Progenitor cell of endocrine pancreas (in vitro differentiated cells): ENCODE measurements at places on chromosomes 5 and 9. TPM values are rescaled to one million over a fixed set of nuclear protein-coding genes. Genes with fewer than 3 reads are reported as not detected.

DOK3 gene
- 11.6 and 13.7 TPM in 2 replicates for total RNA-seq

GABRA1 gene
- total RNA-seq = 0.19 TPM in 1 of 2 replicates, not detected in the other

ITGA2 gene
- 5.1 and 6.6 TPM in 2 replicates for total RNA-seq

CHSY3 gene
- total RNA-seq = 0.84 and 1.3 TPM in 2 replicates

ASS1 gene
- 6.5 and 7.7 TPM in 2 replicates for total RNA-seq

NUTM2G gene
- not detected in 2 replicates for total RNA-seq

GRCh38 chr5:79236362-79236969 lies 535 bp downstream of the JMY start:
- no peaks in the 10 kb centered on the region for H3K36me3 ChIP-seq
- no peaks in the 10 kb centered on the region for H3K27me3 ChIP-seq
- H3K27ac ChIP-seq = peak overlapping the region; percentile 97

- H3K27me3 ChIP-seq = no peaks in the 10 kb centered on the region
- no peak overlapping the region for H3K4me3 ChIP-seq
- no peak overlapping the region for H3K27ac ChIP-seq
- no peak for DNase-seq
- H3K36me3 ChIP-seq = peaks cover 9% of the 10 kb centered on the region
- peaks cover 3% of the 10 kb centered on the region for H3K4me1 ChIP-seq
Measured at GRCh38 chr9:72187121-72187695, 38.0 kb downstream of the GDA start.

DNA sequence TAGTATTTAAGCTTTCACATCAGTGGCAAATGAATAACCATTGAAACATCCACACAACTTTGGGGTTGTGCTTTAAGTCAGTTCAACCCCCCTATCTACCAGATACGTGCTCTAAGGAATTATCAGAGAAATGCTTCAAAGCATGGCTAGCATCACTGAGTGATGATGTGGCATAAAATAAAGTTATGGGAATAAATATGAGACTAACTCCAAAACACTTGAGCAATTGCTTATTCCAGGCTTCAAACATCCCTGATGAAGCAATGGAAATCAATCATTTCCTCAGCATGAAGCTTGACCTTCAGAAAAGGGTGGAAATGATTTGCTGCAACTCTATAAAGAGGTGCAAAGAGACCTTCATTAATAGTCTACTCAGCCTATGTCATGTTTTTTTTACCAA lies 292.0 kb upstream of the SMC2 start:
- no peak overlapping the region for H3K27ac ChIP-seq
- no peak overlapping the region for H3K4me3 ChIP-seq
- H3K27me3 ChIP-seq = no peaks in the 10 kb centered on the region
- H3K36me3 ChIP-seq = no peaks in the 10 kb centered on the region

DNA sequence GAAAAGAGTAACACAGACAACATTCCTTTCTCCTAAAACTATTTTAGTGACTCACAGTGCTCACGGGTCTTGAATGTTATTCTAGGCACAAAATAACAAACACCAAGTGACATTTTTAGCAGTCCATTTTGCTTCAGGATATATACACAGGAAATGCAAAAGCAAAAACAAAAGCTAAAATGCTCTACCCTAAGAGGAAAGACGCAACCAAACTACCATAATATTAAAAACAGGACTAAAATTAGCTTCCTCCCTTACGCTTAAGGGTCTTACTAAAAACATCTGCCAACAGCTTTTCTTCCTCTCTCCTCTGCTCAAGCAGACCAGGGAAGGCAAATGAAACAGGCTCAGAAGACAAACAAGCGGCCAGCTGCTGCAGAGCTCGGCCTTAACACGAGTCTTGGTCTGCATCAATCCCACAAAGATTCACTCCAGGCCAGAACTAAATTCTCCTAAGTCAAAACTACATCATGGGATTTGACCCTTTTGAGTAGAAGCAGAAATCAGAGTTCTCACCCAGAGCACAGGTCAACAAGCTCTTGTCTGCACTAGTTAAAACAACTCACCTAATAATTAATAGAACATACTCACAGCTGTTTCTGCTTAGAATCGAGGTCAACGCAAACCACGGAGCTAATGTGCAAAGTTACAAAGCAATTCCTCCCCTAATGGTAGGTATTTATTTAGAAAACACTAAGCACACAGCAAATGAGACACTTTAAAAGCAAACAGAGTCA lies 62.3 kb downstream of the RAPGEF1 start:
- peaks cover 38% of the 10 kb centered on the region for H3K4me1 ChIP-seq
- H3K27ac ChIP-seq = peak overlapping the region; percentile 94
- no peaks in the 10 kb centered on the region for H3K27me3 ChIP-seq
- no peak for DNase-seq
- no peak overlapping the region for H3K4me3 ChIP-seq

GRCh38 chr5:91189480-91190313 lies 193.4 kb downstream of the ARRDC3 start:
- DNase-seq = no peak
- no peak overlapping the region for H3K4me3 ChIP-seq
- no peaks in the 10 kb centered on the region for H3K36me3 ChIP-seq
- no peaks in the 10 kb centered on the region for H3K27me3 ChIP-seq
- H3K27ac ChIP-seq = no peak overlapping the region

DNA sequence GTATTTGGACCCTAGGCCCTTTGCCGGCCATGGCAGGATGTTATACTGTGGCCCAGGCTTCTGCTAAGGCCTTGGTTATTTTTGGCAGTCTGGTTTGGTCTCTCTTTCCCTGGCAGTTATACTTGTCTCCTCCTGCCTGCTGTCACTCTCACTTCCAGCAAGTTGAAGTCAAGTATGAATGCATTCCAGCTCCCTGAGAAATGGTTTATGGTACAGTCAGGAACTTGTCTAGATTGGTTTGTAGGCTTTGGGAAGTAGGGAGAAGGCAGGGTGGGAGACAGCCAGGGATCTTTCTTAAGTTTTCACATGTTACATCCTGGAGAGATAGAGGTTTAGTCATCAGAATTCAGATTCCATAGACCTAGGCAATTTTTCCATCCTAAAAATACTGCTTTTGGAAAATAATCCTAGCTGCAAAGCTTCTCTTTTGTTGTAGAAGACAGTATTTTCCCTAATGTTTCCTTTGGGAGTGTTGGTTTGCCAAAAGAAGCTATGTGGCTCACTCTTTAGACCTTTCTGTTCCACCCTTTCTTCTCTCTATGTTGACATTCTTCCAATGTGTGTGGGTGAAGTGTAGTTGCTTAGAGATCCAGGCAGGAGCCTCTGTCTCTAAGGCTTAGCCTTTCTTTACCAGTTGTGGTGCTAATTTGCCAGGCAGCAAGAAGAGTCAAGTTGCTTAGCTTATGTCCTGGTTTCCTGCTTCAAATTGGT lies 2.5 kb upstream of the KDM3B start:
- peak overlapping the region; percentile 49 for H3K4me3 ChIP-seq
- peak overlapping the region; percentile 71 for H3K27ac ChIP-seq
- no peaks in the 10 kb centered on the region for H3K27me3 ChIP-seq
- peaks cover 11% of the 10 kb centered on the region for H3K4me1 ChIP-seq
- H3K36me3 ChIP-seq = peaks cover 41% of the 10 kb centered on the region

GRCh38 chr9:25678147-25678666 lies at the start of gene TUSC1:
TSS of gene TUSC1 (minus strand) at chr9:25678444. CDS start at chr9:25678312, 132 bp downstream.
- H3K4me1 ChIP-seq = no peaks in the 10 kb centered on the region
- H3K27ac ChIP-seq = no peak within 1 kb of the TSS
- no peaks in the 10 kb centered on the region for H3K27me3 ChIP-seq
- H3K4me3 ChIP-seq = no peak within 1 kb of the TSS
- peaks cover 1% of the 10 kb centered on the region for H3K36me3 ChIP-seq

DNA sequence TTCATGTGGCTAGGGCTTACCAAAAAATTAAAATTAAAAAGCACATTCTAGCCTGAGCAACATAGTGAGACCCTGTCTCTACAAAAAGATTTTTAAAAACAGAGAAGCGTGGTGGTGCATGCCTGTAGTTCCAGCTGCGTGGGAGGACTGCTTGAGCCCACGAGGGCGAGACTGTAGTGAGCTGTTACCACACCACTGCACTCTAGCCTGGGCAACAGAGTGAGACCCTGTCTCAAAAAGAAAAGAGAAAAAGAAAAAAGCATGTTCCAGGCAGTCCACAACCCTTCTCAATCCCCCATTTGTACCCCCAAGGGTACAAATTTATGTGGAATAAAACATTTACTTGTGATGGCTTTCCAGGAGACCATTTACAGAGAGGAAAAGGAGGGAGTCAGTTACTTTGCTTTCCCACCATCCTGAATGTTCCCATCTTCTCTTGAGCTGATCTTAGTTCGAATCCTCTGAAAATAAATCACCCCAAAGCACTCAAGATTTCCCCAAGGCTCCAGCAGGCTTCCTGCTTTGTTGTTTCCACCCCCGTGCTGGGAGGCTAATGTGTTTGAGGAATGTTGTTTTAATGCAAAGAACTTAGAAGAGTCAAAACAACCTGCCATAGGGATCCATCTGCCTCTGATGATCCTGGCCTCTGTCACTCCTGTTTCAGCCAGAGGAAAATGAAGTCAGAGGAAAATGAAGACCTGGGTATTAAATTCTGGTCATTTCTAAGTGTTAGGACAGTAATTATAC lies 384.7 kb downstream of the BNC2 start:
- peaks cover 5% of the 10 kb centered on the region for H3K4me1 ChIP-seq
- DNase-seq = no peak
- H3K27me3 ChIP-seq = no peaks in the 10 kb centered on the region
- no peak overlapping the region for H3K27ac ChIP-seq

DNA sequence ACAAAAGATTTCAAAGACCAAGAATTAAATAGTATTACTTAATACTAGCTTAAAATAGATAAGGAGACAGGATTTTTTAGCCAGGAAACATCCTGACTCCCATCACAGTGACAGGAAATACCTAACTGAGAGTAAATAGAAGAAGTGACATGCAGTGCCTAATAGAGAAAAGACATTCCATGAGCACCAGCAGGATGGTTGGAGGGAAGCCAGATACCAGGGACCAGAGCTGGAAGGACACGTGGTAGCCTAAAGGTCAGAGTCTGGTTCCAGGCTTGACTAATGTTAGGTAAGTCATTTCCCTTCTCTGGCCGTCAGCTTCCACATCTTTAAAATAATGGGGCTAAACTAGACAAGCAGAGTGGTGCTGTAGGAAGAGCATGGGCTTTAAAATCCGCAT lies 41.6 kb downstream of the CDK5RAP2 start:
- peaks cover 4% of the 10 kb centered on the region for H3K4me1 ChIP-seq
- H3K4me3 ChIP-seq = no peak overlapping the region
- no peak for DNase-seq

GRCh38 chr5:178116143-178116885 lies 3.0 kb downstream of the N4BP3 start:
- no peak for DNase-seq
- no peak overlapping the region for H3K4me3 ChIP-seq
- H3K4me1 ChIP-seq = peaks cover 14% of the 10 kb centered on the region
- peak overlapping the region; percentile 49 for H3K27ac ChIP-seq
- H3K27me3 ChIP-seq = peaks cover 24% of the 10 kb centered on the region

DNA sequence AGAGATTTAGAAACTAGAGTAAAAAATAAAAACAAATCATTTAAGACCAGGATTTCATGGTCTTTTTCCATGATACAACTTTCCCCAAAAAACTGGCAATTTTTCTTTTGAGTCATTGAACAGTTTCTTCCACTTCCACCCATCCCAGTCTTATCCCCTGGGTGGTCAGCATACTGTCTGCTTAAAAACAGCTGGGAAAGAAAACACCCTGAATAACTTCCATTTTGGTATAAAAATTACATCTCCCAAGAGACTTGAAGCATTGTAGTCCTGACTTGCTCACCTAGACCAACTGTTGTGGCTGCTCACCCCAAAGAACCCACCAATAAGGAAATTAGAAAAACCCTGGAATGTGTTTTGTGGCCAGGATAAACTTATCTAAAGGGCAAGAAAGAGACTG lies 731.3 kb downstream of the NR2F1-AS1 start:
- H3K27me3 ChIP-seq = no peaks in the 10 kb centered on the region
- H3K4me3 ChIP-seq = no peak overlapping the region
- no peak for DNase-seq
- H3K36me3 ChIP-seq = no peaks in the 10 kb centered on the region
- peaks cover 3% of the 10 kb centered on the region for H3K4me1 ChIP-seq

DNA sequence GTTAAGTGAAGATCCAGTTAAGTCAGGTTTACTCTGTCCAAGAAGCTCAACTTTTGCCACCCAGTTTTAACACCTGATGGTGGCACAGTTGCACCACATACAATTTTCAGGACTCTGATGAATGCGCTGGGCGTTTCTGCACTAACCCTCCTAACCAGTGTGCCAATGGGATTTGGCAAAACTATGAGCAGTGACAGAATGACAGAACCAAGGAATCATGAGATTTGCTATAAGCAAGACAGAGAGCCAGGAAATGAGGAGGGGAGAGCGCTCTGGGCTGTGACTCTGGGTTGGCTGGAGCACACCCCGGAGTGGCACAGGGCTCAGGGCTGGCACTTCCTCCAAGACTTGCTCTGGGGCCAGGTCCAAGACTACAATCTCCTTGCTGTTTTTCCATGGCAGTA lies 84.1 kb downstream of the SH3PXD2B start:
- no peak overlapping the region for H3K4me3 ChIP-seq
- no peaks in the 10 kb centered on the region for H3K27me3 ChIP-seq
- no peak overlapping the region for H3K27ac ChIP-seq
- H3K4me1 ChIP-seq = no peaks in the 10 kb centered on the region

DNA sequence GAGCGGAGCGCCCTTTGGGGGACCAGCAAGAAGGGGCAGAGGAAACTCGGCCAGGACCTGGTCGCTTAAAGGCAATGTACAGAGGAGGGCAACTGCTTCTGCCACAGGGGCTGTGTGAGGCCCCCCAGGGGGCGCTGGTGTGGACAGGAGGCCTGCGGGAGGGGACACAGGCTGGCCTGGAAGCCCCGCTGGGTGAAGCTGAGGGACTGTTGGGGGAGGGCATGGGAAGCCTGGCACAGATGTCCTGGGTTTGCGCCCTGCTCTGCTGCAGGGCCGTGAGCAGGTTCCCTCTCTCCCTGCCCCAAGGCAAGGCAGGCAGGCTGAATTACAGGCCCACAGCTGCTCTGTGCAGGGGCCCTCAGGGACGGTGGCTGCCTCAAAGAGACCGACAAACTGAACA lies 5.4 kb downstream of the MED22 start:
- no peaks in the 10 kb centered on the region for H3K27me3 ChIP-seq
- no peak for DNase-seq
- peaks cover 9% of the 10 kb centered on the region for H3K4me1 ChIP-seq

DNA sequence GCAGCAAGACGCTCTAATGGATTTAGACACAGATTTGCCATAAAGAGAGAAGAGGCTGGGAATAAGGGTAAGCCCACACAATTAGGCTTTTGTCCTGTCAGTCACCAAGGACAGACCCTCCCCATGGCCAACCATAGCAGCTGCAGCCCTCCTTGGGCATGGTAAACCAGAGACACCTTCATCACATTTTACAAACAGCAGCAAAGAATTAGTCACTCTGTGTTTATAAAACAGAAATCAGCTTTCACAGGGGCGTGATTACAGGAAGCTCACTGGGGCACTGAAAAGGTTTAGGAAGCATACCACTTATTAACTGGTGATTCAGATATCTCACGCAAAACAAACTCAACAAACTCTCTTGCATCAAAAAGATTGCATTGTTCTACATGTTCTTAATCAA lies 37.3 kb upstream of the ZNF622 start:
- peak overlapping the region; percentile 58 for H3K27ac ChIP-seq
- H3K27me3 ChIP-seq = no peaks in the 10 kb centered on the region
- H3K4me1 ChIP-seq = peaks cover 3% of the 10 kb centered on the region
